ENCODE measurements at places on chromosomes 5 and 9.

DNA sequence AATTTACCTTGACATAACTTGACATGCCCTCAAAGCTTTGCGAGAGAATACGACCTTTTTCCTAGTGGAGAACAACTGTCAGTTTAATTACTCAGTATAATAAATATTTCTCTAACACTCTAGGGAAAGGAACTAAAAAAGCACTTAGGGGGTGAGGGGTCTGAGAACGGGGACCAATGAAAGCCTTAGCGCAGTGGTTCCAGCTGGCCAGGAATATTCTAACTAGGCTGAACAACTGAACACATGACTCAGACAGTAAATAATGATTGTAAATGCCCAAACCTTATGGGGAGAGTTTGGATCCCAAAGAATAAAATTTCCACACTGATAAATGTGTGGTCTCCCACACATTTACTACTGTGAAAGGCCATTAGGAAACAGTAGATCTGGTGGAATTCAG, 14.9 kb downstream of the MYO10 start:
- DNase-seq: no peak

DNA sequence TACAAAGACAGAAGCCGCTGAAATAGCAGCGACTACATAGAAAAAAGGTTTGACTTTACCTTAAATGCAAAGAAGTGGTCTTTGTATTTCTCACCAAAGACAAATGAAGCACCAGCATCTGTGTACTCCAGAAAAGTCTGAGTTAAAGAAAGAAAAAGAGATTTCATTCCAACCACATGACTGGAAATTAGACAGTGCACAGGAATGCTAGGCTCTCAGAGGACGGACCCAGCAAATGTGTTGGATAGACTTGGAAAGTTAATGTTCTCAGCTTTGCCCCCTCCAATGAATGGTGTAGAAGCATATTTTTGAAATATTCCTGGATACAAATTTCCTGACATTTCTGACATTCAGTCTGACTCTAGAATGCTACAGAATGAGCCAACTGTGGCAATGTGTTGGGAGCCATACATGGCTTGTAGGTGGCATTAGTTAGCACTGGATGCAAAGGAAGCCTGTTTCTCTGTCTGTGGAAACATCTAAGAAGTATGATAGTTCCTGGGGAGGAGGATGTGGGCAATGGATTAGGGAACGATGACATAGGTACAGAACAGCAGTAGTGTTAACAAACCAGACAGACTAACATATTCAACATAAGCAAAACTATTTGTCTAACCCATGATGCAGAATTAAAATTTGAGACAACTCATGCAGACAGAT, 43.3 kb downstream of the SLC28A3 start:
- no peak for DNase-seq

DNA sequence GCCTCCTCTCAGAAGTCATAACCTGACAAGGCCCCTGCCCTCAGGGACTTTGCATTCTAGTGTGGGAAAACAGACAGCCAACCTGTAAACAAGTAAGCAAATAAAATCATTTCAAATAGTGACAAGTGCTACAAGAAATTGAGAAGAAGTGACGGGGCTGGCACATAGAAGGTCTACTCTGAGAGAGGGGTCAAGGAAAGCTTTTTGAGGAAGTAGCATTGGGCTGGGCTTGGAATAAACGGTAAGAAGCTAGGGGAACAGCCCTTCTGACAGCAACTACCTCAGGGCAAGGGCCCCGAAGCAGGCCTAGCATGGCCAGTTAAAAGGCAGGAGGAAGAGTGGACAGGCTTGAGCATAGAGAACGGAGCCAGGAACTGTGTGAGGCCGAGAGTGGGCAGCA, 4.8 kb upstream of the SLC2A8 start:
- DNase-seq: no peak

GRCh38 chr9:133981958-133982681, 10.0 kb downstream of the VAV2 start:
- DNase-seq: no peak

DNA sequence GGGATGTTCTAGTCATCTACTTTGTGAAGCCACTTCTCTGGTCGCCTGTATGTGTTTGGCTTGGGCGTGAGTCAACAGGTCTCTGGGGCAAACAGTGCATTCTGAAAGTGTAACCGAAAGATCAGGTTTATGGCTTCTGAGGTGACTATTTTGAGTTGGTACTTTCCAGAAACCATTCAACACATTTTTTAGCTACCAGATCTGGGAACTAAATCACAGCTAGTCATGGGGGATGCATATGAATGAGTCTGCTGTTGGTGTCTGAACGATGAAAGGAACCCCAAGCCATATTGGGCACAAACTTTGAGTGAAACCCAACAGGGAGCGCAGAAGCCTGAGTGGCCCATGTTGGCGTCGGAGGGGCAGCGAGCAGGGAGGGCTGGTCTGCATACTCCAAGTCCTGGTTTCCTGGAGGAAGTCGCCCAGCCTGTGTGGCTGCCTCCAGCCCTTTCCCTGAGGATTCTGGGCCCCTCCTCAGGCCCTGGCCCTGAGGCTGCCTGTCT, 35.3 kb downstream of the UBE2QL1 start:
- DNase-seq: no peak

DNA sequence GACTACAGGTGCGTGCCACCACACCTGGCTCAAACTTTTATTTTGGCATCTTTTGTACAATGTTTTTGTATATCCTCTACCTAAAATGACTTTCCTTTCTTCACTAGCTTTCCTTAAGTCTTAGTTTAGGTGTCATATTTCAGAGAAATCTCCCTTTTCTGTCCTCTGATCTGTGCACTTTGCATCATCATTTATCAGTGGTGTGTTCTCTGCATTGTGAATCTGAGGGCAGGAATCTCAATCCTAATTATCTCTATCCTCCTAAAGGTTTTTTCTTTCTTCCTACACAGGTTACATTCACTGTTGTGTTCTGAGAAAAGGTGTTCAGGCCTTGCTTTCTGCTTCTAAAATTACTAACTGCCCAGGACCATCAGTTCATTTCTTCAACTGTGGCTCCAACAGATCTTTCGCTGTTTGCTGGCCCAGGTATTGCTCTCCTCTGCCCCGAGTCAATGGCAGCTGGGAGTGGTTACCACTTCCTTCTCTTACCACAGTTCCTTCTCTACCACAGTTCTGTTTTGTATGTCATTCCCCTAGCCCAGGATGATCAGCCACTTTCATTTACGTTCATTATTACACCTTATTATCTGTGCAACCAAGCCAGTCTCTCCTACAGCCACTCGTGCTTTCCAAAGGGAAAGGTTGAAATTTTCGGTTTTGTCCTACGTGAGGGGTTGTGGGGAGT, 14.0 kb downstream of the TGFBR1 start:
- DNase-seq: no peak

- DNase-seq: peak; percentile 58
Observed at GRCh38 chr9:92097997-92098482, 17.2 kb downstream of the SPTLC1 start.

GRCh38 chr5:124773315-124774311, 27.2 kb upstream of the ZNF608 start:
- DNase-seq: peak; percentile 78

- DNase-seq: no peak
Observed at GRCh38 chr5:144336191-144336961, 165.7 kb downstream of the KCTD16 start.

- no peak for DNase-seq
Observed at GRCh38 chr9:33843312-33843961, 26.5 kb downstream of the UBE2R2 start.

GRCh38 chr5:168875832-168876231, 296.7 kb upstream of the PANK3 start:
- no peak for DNase-seq

GRCh38 chr5:79480991-79481390, 32.9 kb downstream of the HOMER1 start:
- DNase-seq: no peak

DNA sequence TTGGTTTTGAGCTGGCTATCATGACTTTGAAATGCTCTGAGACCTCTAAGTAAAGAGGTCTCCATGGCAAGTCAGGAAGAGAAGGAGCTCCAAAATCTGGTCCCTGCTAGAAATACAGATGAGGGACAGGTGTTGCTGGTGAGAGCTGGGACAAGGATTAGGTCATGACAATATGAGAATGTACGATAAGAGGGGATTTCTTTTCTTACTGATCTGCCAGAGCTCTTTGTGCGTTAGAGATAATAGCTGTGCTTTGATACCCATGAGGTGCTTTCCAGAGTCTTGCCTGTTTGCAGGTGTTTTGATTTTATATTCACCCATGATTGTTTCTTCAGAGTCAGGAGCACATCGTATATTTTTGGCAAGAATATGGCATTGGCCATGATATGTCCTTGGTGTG, 56.5 kb downstream of the ANKRD33B start:
- no peak for DNase-seq

DNA sequence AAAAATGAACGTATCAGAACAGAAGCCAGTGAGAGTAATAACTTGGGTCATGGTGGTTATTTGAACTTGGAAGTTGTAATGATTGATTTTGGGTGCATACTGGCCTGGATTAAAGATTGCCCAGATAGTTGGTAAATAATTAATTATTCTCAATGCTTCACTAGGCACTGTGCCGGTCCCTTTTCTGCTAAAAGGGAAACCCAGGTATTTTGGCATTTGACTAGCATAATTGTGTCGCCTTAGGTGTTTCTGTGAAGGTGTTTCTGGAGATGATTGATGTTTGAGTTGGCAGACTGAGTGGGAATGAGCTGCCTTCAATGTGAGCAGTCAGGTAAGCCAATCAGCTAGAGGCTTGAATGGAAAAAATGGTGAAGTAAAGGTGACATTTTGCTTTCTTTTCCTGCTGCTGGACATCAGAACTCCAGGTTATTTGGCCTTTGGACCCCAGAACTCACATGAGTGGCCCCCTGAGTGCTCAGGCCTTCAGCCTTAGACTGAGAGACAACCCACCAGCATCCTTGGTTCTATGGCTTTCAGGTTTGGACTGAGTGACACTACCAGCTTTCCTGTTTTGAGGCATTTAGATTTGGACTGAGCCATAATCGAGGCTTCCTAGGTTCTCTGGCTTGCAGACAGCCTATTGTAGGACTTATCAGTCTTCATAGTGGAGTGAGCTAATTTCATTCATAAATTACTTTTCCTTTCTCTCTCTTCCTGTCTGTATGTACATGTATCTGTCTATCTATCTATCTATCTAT, 120.7 kb upstream of the PAPPA start:
- DNase-seq: no peak

- no peak for DNase-seq
Observed at GRCh38 chr5:38023371-38023770, 183.5 kb upstream of the GDNF start.

- DNase-seq: no peak
Observed at GRCh38 chr9:136729144-136729543, 13.6 kb downstream of the LCN10 start.

DNA sequence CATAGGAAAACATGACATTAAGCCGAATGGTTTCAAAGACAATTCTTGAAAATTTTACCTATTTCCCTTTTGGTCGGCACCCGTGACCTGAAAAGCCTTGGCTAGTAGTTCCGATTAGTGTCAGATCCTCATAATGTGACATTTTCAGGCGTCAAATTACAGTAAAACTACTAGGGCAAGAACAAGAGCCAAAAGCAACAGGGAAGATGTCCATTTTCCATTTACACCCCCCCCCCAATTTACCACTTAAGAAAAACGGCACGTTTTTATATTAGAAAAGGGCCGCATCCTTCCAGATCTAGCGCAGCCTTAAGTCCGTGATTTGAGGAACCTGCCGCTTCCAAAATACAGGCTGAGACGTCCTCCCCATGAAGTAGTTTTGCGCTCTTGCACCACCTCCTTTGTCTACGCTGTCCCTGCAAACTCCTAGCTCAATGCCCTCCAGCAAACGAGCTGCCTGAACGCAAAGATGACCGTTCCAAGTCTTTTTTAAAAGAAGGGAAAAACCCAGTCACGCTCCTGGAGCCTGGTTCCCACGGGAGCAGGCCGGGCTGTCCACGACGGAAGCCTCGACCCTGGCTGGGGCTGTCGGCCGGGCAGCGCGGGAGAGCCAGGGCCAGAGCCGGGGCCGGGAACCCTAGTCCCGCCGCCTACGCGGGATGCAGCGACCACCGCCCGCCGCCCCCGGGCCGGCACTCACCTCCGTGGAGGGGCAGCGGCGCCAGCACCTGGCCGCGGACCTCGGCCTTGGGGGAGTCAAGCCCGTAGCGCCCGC, 616 bp downstream of the RNF130 start:
- no peak for DNase-seq

GRCh38 chr9:20582150-20582549, 40.1 kb downstream of the MLLT3 start:
- DNase-seq: no peak

DNA sequence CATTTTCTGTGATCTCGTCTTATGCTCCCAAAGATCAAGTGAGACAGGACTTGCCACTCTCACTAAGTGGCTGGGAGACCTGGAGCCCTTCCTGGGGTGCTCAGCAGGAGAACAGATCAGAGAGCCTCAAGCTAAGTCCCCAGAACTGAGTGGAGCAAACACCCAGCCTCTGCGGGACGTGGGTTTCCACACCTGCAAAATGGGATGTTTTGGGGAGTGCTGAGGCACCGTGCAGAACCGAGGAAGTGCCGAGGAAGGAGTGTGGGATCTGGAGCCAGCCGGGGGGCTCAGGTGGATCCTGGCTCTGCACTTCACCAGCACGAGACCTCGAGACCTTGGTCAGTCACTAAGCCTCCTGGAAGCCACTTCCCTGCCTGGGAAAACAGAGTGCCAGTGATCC, 166.0 kb downstream of the DAB2IP start:
- no peak for DNase-seq

DNA sequence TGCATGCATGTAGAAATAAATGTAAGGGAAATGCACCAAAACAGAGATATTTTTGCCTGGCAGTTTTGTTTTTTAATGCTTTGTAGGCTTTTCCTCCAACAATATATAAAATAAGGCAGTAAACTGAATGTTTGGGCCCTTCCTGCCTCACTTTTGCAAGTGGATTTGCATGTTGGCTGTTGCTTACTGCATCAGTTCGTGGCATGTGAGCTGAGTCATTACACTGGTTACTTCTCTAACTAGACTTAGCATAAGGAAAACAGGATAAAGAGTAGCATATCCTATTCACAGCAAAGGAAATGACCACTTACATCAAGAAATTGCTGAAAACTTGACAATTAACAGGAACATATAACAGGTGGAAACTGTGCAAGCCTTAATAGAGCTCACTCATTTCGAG, 113.4 kb downstream of the TLE1 start:
- DNase-seq: no peak

- DNase-seq: no peak
Observed at GRCh38 chr5:13186177-13186576, 758.3 kb downstream of the DNAH5 start.

- no peak for DNase-seq
Observed at GRCh38 chr9:133115604-133116345, 5.3 kb downstream of the RALGDS start.

- DNase-seq: no peak
Observed at GRCh38 chr5:154325566-154325965, 120.2 kb upstream of the SAP30L start.

DNA sequence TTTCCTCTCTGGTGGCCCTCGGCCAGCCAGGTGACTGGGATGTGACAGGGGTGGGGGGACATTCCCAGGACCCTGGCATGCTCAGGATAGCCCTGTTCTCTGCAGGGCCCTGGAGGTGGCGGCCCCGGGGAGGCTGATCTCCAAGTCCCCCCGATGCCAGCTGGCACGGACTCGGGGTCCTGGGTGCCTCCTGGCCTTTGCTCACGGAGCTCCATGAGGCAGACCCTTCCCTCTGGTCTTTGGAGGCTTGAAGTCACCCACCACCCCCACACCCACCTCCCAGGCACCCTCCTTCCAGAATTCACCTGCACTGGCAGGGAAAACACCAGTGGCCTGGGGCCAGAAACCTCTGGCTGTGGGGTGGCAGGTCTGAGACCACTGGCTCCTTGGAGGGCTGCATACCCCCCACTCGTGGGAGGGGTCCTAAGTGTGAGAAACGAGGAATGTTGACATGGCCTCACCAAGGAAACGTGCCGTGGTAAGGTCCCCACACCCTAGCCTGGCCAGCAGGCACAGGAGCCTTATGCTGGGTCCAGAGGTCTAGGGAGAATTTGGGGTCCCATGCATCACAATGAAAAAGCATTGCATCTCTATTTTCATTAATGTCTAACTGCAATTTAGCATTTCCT, 130.8 kb upstream of the FAM120A start:
- DNase-seq: no peak
